Sciatic nerve (tissue), 2 donors: ENCODE measurements at places on chromosomes 2 and 18. TPM values are rescaled to one million over a fixed set of nuclear protein-coding genes. Genes with fewer than 3 reads are reported as not detected.
A peak's percentile ranks its signal among the peaks of the same experiment; 100 is the strongest.

- DNase-seq = no peak
These were observed 4.1 kb upstream of the SATB2 start for GRCh38 chr2:199461711-199462346.

SRD5A2 gene
- not detected for total RNA-seq

DNA sequence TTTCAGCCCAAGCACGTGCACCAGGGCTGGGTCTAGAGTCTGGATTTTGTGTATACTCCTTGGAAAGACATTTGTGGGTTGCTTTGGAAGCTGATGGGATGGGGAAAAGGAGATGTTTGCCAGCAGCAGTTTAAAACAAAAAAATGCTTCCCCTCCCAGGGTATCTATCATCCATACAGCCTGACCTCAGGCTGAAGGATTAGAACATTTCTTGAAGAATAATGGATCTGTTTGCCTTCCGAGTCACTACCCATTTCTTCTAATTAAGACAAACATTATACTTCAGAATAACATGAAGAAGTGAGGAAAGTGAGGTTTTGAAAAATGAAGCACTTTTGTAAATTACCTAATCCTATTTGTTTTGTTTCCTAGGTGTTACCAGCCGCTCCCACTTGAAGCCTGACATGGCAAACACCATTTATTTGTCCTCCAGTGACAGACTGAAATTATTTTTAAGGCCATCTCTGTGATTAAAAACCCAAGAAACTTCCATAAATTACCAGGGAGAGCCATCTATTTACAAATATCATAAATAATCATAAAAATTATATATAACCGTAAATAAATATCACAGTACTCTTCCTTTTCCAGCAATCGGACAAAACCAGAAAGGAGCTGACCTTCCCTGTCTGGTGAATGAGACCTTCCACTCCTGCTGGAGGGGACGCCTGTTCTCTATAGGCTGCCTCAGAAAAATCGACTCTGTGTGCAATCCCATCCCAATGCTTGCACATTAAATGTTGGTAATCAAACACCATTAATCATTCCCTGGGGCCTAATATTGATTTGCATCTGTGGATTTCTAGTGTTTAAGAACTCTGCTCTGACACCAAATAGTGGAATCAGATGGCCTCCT is 106.8 kb downstream of the C1D start:
- no peak for DNase-seq

- no peak for DNase-seq
These were observed 279.0 kb upstream of the STON1 start for GRCh38 chr2:48250943-48251342.

TEX44 gene
- not detected for total RNA-seq

- DNase-seq = no peak
These were observed 185.2 kb upstream of the APCDD1 start for GRCh38 chr18:10269261-10269660.

- no peak for DNase-seq
These were observed 112.8 kb downstream of the PHLPP1 start for GRCh38 chr18:62828091-62828640.

RAX gene
- not detected for total RNA-seq

GRCh38 chr2:17461087-17461475 is 57.2 kb downstream of the RAD51AP2 start:
- no peak for DNase-seq

DNA sequence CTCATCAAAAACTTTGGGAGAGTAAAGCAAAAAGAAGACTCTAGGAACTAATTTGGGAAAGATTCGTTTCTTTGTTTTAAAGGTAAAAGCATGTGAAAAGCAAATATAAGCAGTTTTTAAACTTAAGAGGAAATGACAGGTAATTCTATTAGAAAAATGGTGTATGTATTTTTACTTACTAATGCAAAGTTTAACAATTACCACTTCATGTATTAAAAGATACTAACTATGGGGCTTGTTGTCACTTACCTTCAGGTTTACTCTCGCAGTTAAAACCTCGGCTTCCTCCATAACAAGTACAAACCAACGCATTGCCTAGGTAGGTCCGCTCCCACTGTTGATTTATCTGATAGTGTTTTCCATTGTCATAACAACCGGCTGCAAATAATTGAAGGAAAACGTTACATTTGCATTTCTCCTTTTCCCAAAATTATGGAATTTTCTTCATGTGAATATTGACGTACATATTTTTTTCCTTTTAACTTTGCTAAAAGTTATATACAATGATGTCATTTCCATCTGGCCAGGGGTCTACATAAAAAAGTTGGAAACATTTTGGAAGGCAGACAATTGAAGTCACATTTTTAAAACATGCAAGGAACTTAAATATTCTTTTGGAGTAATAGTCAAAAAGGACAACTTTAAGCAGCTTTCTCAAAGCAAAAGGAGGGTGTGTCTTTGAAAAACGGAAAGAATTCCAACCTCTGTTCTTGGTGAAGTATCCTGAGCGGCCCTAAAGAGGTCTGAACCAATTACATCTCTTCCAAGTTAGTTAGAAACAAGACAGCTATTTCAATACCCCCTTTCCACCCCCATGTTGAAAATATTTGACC is 1.2 kb downstream of the FN1 start:
- DNase-seq = no peak

- DNase-seq = no peak
These were observed 496 bp upstream of the NAPG start for GRCh38 chr18:10525371-10525691.

FMNL2 gene
- 129 TPM for total RNA-seq

- DNase-seq = peak; percentile 89
These were observed 181.4 kb downstream of the SMAD2 start for GRCh38 chr18:47748847-47749599.

GRCh38 chr2:177000061-177000714 is 212.4 kb upstream of the HNRNPA3 start:
- no peak for DNase-seq

DNA sequence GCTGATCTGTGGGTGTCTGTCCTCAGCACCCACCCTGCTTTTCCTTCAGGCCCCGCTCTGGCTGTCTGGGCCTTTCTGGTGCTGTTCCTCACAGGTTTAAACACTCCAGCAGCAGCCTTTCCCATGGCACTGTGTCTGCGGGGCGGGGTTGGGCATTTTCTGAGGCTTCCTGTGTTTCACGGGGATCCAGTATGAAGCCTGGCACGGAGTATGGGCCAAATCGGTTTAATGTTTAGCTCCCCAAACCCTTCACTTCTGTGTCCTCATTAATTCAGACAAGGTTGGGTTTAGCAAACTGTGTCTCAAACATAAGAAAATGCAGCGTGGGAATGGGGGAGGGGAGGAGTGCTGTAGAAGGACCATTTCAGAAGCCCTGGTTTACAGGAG is 44.9 kb downstream of the HPCAL1 start:
- DNase-seq = no peak

- no peak for DNase-seq
These were observed 219.2 kb downstream of the SRBD1 start for GRCh38 chr2:45391866-45392265.

DNA sequence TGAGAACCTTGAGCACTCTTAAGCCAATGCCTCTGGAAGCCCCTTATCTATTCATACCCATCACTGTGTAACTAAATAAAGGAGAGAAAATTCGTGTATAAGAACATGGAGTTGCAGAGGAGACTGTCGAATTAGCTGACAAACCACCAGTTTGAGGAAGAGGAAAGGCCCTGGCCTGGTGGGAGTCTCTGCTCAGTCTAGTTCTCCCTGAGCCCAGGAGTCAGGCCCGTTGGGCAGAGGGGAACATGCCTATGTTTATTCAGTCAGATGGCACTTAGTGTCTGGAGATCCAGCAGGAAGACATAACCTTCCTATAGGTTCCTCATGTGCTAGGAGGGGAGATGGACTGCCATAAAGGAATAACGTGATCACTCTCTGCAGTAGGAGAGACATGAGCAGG is 60.3 kb downstream of the MGAT5 start:
- DNase-seq = no peak

DNA sequence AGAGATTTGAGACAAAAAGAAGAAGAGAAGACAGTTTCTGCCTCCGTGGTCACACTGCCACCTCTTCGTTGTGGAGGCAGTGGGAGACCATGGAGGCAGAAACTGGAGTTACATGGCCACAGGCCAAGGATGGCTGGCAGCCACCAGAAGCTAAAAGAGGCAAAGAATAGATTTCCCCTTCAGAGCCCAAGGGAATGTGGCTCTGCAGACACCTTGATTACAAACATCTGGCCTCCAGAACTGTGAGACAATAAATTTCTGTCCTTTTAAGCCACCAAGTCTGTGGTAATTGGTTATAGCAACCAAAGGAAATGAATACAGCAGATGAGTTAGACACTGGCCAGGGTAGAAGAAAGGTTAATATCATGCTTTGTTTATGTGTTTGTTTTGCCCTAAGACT is 420.4 kb upstream of the LYPD1 start:
- no peak for DNase-seq

DNA sequence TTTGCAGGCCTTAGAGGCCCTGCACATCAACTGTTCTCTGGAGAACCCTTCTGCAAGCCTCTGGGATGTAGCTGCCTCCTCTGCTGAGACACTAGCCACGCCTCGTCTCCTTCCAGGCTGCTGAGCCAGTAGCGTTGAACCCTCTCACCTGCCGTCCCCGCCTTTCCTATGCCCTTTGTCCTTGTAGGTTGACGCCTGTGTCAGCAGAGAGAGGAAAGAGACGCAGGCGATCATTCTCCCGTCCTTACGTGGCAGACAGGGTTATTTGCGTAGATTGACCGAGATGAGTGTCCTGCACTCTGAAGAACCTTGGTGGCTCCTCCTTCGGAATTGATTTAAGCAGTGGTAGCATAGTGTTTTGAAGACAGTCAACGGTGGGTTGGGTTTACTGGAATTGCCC is 27.8 kb downstream of the ID2 start:
- no peak for DNase-seq

GRCh38 chr2:493228-493627 is 184.0 kb downstream of the TMEM18 start:
- no peak for DNase-seq

ACVR1C gene
- total RNA-seq = 2.8 TPM

CCDC74B gene
- total RNA-seq = 7.5 TPM

- DNase-seq = no peak
These were observed 613.0 kb upstream of the FSHR start for GRCh38 chr2:49767316-49767715.

DPP4 gene
- total RNA-seq = 11.8 TPM
